ENCODE measurements at places on chromosomes 7 and 10.

DNA sequence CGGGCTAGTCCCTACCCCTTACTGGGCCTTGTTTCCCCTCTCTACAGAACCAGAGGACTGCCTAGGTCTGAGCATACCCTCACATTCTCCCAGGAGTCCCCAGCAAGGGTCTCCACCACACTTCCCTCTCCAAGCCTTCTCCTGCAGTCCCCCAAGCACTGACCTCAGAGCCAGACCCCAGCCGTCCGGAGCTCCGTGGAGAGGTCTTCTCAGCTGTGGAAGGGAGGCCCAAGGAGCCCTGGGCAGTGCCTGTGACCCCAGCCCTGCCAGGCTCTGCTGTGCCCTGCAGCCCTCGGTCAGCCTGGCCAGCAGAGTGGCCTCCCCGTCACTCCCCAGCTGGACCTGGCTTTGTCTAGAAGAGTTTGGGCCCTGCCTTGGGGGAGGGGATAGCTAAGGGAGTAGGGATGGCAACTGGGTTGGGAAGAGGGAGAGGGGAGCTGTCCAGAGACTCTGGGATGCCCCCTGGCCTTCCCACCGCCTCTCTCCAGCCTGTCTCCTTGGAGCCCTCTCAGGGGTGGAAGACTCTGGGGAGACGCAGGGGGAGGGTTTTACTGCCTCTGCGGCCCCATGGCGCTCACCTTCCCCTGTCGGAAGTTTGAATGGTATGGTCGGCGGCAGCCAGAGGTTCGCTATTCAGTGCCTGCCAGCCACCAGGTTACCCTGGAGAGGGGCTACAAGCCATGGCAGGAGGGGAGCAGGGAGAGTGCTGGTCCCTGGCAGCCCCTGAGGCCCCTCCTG, at the start of gene C10orf105:
C10orf105 (minus strand) TSS at position 315 of the 738 bp plus-strand sequence. CDS start 3,441 bp downstream, outside the sequence.
- DNase-seq = no peak

DNA sequence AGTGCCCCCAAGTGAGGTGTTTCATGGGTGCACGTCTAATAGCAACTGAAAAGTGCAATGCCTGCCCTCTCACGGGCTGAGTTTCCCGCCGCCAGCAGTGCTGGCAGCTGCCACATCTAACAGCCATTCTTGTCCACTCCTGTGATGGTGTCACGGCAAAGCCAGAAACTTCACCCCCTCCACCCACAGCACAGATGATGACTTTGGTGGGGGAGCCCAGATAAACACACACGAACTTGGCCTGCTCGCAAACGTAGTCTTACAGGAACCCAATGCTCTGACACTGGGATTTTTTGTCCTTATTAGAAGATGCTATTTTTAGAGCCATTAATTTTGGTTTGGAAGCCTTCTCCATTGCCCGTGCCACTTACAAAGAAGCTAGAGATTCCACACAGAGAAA, 26.7 kb downstream of the CPXM2 start:
- no peak for DNase-seq

DNA sequence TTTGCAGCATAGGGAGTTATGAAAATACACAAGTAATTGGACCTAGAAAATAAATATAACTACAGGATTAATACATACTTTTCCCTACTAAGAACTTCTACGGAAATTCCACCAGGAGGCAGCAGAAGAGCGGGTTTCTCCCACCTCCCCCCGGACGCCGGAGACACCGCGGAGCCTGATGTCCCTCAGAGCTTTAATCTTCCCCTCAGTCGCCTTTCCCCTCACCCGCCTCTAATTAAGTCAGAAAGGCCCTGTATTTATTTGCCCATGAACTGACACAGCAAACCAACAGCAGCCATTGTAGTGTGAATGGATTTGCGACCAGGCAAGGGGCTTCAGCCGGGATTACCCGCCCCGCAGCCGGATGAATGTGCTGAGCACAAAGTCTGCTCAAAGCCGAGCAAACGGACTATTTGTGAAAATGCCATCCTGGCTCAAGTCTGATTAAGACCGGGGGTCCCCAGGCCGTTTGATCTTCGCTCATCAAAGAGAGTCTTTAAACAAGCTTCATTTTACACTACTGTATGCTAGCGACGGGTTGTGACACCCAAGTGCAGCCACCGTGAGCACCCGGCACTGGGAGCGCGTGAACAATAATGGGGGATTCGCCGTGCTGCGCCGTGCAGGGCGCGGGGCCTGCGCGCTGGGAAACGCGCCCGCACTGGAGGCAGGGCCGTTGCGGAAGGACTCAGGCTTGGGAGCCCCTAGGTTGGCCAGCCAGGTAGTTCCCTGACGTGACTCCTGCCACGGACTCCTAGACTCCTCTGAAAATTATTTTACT, 5.6 kb upstream of the DKK1 start:
- peak; percentile 60 for DNase-seq

- DNase-seq = no peak
Measured at GRCh38 chr10:22570234-22570633, 144.1 kb downstream of the PIP4K2A start.

GRCh38 chr10:117622471-117623184, 80.1 kb downstream of the EMX2 start:
- no peak for DNase-seq

DNA sequence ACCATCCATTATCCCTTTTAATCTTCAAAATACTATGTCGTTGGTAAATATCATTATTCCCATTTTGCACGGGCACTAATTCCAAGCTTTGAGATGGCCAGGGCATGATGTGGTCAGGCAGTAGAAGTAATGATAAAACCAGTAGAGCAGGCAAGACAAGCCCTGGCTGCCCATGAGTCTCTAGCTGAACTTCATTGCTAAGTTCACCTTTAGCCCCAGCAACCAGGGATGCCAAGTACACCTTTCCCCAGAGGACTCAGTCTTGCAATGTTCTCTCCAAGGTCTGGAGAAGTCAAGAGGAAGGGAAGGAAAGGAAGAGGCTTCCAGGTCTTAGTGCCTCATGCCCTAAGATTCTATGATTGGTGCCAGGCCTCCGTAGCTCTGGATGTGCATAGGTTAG, 203.2 kb downstream of the PLXNA4 start:
- no peak for DNase-seq

DNA sequence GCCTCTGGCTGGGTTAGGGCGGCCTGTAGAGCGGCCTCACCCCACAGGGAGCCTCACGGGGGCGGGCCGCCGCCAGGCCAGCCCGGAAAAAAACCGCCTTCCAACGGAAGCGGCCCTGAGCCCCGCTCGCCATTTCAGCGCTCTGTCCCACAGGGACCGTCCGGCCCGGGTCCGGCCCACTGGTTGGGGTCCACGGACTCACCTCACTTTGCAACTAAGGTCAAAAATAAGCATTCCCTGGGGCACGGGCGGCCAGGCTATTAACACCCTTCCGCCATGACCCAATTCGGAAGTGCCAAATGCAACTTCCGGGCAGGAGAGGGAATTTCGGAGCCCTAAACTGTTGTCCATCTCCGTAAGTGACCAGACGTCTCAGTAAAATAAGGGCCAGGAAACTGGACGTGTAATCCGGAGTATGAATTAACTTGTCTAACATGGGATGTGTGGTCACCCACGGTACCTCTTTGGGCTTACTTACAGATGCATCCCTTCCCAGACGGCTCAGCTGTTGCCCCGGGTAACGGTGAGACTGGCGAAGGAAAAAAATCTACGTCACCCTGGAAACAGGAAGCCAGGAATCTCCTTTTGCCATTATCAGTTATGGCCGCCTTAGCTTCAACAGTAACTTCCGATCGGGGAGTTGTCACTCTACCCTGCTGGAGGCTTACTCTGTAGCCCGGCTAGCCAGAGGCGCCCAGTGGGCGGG, at the start of gene BBIP1:
BBIP1 (minus strand) TSS at position 538 of the 706 bp plus-strand sequence. CDS start 1,023 bp downstream, outside the sequence.
- DNase-seq = peak; percentile 100

DNA sequence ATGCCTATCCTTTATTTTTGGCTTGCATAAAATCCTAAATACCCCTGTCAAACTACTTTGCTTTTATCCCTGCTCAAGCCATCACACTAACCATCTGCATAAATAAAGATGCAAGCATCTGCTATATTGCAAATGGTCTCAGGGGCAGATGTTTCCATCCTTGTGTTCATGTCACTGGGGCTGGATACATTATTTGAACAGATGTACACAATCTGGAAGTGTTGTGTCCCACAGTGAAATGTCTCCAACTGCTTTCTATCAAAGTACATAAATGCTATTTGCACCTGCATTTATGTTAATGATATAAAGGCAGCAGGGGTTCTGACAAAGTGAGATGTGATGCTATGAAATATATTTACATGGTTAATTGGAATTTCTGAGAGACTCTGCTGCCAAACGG, 163.1 kb downstream of the ZNF438 start:
- no peak for DNase-seq

DNA sequence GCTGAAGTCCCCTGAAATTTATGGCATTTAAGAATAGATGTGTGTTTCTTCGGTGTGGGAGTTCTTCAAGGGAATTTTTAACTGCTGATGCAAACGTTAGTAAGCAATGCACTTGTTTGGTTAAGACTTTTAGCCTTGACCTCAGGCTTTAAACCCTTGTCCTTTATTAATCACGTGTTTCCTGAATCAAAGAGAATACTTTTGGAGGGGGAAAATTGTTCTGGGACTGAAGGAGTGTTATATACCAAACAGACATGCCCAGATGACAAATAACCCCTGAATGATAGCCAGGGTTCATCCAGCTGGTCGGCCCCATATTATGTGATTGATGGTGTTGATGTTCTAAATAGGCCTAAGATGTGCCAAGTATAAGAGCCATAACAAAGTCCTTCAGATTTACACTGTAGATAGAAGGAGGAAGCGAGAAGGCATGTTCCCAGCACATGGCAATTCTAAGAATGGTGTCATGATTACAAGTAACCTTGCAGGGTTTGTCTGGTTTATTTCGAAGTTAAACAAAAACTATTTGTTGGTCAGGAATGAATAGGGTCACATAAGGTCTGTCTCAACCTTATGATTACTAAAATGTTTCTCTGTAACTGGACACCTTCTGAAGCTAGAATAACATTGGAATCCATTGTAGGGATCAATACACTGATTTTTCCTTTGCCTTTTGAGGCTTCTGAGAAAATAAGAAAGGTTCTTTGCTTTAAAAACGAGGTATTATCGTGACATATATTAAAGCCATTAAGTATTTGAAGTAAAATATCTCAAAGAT, 124.2 kb upstream of the SEM1 start:
- DNase-seq = peak; percentile 7

All from brain microvascular endothelial cell (primary cell).